ENCODE measurements at places on chromosomes 3 and 15.
A peak's percentile ranks its signal among the peaks of the same experiment; 100 is the strongest.

DNA sequence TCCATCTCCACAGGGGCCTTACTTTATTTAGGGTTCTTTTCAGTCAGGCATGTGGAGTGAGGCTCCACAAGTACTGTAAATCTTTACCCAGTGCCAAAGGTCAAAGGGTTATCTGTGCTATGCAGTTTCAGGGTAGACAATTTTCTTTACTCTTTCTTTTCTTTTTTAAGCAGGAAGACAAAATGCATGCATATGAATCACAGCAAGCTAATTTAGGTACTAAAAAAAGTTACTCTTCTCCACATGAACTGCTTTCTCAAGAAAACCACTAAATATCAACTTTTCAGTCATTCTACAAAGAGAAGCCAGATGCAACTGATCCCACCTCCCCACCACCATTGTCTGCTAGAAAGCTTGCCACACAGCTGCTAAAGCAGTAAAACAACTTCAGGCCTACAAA is 73.3 kb upstream of the PYGO1 start:
- DNase-seq, result no peak

DNA sequence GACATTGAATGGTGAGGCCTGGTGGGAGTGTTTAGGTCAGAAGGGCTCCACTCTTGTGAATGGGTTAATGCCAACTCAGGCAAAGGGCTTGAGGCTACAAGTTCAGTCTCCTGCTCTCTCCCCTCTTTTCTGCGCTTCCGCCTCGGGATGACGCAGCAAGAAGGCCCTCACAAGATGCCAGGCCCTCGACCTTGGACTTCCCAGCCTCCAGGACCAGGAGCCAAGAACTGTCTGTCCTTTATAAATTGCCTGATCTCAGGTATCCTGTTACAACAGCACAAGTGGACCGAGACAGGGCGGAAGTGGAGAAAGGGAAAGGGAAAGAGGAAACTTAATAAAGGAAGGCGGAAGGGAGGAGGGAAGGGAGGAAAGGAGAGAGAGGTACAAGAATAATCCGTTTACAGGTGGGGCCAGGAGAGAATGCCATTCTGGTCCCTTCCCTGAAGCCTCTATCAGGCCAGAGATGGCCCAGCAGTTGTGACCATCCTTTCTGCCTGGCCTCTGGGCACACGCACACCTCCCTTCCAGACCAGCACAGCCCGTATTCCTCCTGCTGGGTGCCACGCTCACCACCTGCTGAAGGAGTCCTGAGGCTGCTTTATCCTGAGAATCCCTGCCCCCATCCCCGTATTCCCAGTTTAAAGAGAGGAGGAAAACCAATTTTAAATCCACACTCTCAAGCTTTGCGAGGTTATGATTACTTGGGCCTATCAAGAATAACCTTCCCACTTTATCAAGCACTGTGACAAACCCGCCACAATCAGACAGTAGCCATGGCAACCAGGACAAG is 64.2 kb downstream of the OXNAD1 start:
- DNase-seq, result no peak

- peak; percentile 74 for DNase-seq
Measured at GRCh38 chr3:152474585-152474984, 205.9 kb downstream of the MBNL1 start.

DNA sequence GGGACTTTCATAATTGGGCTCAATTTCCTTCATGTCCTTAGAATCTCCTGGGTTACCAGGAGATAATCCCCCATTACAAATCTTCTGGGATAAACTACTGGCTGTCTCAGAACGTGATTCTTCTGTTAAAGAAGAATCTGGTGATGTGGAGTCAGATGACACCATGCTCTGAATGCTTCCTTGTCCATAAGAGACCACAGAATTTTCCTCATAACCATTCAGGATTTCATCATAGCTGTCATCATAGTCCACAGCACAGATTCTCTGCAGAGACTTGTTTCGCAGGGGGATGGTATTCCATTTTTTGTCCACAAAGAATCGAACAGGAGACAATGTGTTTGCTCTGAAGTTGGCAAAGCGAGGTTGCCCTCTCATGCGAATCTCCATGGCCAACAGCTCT is 109.8 kb upstream of the TSPAN3 start:
- no peak for DNase-seq

GRCh38 chr3:190026154-190026553 is 94.5 kb downstream of the P3H2 start:
- no peak for DNase-seq

- no peak for DNase-seq
Measured at GRCh38 chr3:149663966-149664365, 6.1 kb upstream of the WWTR1 start.

- peak; percentile 53 for DNase-seq
Measured at GRCh38 chr3:129005526-129006303, 4.6 kb downstream of the EFCC1 start.

- DNase-seq, result no peak
Measured at GRCh38 chr15:80885016-80885579, 104.5 kb downstream of the MESD start.

DNA sequence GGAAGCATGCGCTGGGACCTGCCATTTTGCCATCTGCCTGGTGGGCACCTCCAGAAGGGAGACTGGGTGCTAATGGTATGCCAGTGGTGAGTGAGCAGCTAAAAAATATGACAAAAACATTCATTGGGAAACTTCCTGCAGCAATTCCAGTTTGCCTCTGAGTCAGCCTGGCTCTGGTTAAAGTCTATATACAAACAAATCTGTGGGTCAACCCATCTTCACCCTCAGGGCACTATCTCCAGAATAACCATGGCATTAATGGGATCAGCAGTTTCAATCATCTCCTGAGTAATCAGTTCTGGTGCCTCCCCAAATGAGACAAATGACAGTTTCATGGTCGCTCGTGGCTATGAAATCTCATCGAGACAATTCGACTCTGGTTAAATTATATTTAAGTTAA is 21.5 kb downstream of the FRMD4B start:
- DNase-seq, result peak; percentile 72

GRCh38 chr3:51681453-51681852 is 10.4 kb downstream of the TEX264 start:
- peak; percentile 39 for DNase-seq

GRCh38 chr3:7973006-7973405 is 528.6 kb upstream of the LMCD1 start:
- DNase-seq, result no peak
